ENCODE measurements at places on chromosomes 1 and 21. TPM values are rescaled to one million over a fixed set of nuclear protein-coding genes. Genes with fewer than 3 reads are reported as not detected.

DNA sequence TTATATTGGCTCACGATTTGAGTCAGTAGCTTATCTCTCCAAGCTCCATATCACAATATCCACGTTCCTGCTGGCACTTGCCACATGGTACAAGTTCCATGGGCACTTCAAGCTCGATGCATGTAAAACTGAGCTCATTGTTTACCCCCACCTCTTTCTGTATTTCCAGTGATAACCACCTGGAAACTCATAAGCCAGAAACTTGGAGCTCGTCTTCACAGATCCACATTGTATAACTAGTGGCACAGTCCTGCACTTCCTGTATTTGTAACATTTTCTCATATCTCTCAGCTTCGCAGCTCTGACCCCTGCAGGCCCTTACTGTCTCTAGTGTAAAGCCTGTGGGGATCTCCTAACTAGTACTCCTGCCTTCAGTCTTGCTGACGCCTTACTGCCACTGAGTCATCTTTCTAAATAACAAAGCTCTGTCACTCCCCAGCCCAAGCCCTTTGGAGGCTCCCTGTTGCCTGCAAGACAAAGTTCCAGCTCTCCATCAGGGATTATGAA is 6.5 kb upstream of the C2CD4D start:
- no peak for DNase-seq

LRRC71 gene
- 0.42 TPM for total RNA-seq

GRCh38 chr1:160731990-160732389 is 7.1 kb upstream of the SLAMF7 start:
- no peak for DNase-seq

GRCh38 chr1:109775398-109775797 is 11.7 kb upstream of the EPS8L3 start:
- DNase-seq = no peak

NCMAP gene
- 0.62 TPM for total RNA-seq

MAP10 gene
- 1.8 TPM for total RNA-seq

Data from aorta (tissue), 5 donors.